ENCODE measurements at places on chromosomes 4 and X.

DNA sequence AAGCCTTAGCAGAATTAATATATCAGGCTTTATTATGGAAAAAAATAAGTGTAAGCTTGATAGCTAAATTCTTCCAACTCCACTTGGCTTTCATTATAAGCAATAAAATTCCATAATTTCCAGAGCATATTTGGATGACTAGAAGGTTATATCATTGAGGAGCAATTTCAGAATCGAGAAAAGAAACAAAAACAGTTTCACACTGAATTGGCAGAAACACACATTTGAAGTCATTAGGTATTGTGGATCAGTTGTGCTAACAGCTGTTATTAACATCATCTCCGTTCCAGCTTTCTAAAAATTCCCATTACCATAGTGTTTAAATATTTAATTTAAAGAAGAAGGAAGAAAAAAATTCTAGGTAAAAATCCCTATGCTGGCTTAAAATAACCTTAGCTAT, 92.6 kb downstream of the ANTXR2 start:
- DNase-seq = no peak

GRCh38 chr4:77848508-77848907, 14.1 kb upstream of the MRPL1 start:
- DNase-seq = no peak

DNA sequence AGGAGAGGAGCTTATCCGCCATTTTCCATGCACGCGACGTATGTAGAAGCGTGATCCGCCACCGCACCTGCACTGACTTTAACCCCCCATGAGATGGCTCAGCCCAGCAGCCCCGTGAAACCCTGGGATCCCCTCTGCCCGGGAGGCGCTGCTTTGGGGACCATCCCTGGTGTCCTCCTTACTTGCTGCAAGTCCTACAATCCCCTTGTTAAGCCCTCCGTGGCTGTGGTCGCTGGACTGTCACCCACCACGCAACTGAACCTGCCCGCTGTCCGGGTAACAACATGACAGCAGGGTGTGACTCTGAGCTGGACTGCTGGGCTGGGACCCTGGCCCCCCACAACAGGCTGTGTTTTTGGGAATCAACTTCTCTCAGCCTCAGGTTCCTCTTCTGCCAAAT, 44.7 kb upstream of the MAN2B2 start:
- DNase-seq = no peak

DNA sequence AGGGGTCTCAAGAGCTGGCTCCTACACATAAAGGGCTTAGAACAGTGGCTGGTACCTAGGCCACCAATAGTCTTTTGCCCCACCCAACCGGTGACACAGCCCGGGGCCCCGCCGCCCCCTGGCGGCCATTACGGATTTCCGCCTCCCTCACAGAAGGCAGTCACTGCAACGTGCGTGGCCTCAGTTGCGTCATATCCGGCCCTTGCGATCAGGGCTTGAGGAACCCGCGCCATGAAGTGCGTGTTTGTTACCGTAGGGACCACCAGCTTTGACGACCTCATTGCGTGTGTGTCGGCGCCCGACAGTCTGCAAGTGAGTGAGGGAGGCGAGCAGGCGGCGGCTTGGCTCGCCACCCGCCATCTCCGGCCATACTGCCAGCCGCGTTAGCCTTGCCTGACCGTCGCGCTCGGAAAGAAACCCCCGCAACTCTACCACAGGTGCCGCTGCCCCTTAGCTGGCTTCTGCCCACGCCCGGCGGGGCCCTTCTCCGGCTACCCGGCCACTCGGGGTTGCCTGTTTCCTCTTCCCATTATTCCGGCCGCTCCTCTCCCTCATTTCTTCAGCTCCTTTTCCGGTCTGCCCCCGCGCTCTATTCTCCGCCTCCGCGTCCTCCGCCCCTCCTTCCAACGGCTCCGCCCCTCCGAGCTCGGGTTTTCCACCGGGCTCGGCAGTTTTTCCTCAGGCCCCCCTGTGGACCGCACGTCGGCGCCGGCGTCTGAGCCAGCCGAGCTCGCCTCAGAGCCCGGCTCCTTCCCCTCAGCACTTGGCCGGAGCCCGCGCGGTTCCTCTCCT, at the start of gene ALG13:
Gene ALG13, plus strand, starts transcription at position 183 of the 792 bp plus-strand sequence. Its CDS starts 49 bp downstream, at position 232.
- DNase-seq = peak; percentile 88

All from CD4-positive, alpha-beta T cell treated with Interleukin-15 for 4 hours (primary cell).